Vagina (tissue), 2 donors: ENCODE measurements at places on chromosomes 3 and 15. TPM values are rescaled to one million over a fixed set of nuclear protein-coding genes. Genes with fewer than 3 reads are reported as not detected.

DNA sequence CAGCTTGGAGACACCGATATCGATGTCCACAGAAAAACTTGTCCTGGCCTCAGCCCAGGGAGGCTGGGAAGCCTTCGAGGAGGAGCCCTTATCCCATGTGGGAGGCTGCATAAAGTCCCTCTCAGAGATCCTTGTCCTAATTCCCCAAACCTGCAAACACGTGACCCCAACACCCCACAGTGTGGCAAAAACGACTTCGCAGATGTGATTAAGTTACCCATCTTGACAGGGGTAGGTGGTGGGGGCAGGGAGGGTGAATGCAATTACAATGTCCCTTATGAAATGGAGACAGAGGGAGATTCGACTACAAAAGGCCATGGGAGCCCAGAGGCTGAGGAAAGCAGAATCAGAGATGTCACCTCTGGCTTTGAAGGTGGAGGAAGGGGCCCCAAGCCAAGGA, 2.3 kb upstream of the TLR9 start:
- no peak overlapping the region for H3K27ac ChIP-seq
- H3K4me1 ChIP-seq, result peaks cover 15% of the 10 kb centered on the region
- DNase-seq, result no peak
- H3K4me3 ChIP-seq, result no peak overlapping the region

Gene DNAJC13
- 26.5 TPM for total RNA-seq

Gene NR2E3
- 0.98 TPM for total RNA-seq

DNA sequence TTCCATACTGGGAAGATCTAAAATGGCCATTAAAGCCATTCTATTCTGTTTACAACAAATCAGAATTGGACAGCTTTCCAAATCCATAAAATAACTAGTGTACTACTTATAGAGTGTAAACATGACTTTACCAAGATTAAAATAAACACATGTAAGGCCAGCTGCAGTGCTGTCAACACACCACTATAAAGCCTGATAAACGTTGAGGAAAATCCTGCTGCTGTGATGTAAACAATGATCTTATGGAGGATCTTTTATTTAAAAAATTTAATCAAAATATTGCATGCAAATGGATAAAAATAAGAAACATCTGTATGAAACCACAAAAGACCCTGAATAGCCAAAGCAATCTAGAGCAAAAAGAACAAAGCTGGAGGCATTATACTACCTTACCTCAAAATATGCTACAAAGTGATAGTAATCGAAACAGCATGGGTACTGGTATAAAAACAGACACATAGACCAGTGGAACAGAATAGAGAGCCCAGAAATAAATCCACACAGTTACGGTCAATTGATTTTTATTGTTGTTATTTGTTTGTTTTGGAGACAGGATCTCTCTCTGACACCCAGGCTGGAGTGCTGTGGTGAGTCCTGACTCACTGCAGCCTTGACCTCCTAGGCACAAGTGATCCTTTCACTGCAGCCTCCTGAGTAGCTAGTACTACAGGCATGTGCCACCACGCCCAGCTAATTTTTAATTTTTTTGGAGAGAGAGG, 428.8 kb upstream of the C2CD4B start:
- H3K36me3 ChIP-seq, result no peaks in the 10 kb centered on the region
- no peak overlapping the region for H3K27ac ChIP-seq
- no peaks in the 10 kb centered on the region for H3K27me3 ChIP-seq
- H3K4me1 ChIP-seq, result no peaks in the 10 kb centered on the region
- H3K4me3 ChIP-seq, result no peak overlapping the region

Gene ZDHHC23
- total RNA-seq, result 5.4 TPM

DNA sequence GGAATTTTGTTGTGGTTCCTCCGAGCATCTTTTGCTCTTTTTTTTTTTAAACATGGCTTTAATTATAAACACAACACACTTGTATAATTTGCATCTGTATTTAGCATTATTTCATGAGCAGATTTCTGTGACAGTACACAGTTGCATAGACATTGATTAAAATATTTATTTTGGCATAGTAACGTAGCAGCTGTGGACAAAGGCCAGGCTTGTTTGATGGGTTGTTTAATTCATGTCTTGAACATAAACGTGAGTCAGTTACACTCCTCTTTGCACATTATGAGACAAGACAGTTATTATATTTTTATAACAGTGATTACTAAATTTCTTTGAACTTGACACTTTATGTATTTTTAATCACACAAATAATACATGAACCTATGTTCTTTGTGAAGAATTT, 182.5 kb downstream of the CACNA2D3 start:
- H3K4me3 ChIP-seq, result no peak overlapping the region
- no peak for DNase-seq
- no peaks in the 10 kb centered on the region for H3K36me3 ChIP-seq
- H3K27ac ChIP-seq, result no peak overlapping the region
- H3K4me1 ChIP-seq, result no peaks in the 10 kb centered on the region

GRCh38 chr3:56415652-56416051, 52.6 kb downstream of the ERC2 start:
- H3K4me1 ChIP-seq, result no peaks in the 10 kb centered on the region
- no peak overlapping the region for H3K27ac ChIP-seq
- no peak for DNase-seq
- no peaks in the 10 kb centered on the region for H3K27me3 ChIP-seq

- H3K4me3 ChIP-seq, result no peak overlapping the region
- no peaks in the 10 kb centered on the region for H3K27me3 ChIP-seq
- peak overlapping the region; percentile 71 for H3K27ac ChIP-seq
- DNase-seq, result peak; percentile 95
These were observed 21.6 kb downstream of the ANAPC13 start for GRCh38 chr3:134464064-134464688.

DNA sequence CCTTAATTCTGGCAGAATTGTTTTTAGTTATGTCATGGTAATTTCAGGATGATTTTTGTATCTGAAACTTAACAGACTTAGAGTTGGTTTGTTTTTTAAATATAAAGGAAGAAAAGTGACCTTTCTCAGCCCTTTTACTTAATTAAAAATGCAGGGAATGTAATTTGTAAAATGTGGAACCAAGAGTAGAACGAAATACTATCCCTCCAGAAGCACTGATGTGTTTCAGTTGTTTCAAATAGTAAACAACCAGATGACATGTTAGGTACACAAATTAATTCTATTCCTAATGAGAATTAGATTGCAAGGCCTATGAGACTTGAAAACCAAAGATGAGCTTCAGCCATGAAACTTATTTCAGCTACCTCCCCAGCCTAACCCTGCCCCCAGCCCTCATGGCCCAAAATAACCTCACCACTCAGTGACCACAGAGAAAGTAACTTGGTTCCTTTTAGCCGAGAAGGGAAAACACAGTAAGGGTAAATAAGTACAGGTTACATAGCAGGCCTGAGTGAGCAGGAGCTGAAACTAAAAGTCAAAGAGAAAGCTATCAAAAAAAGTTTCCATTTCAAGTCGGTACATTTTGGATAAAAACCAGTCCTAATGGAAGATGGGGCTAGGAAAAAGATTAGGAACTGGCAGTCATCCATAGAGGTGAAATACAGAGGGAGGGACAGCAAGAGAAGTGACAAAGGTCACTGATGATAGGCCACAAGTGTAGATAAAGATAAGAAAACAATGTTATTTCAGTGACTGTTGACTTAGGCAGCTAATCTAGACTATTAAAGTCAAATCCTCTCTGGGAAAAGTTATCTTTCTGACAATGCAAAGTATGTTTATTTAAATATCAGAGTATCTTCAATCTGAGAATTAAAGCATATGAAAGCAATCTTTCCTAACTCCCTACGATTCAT, 23.2 kb downstream of the SENP8 start:
- H3K36me3 ChIP-seq, result peaks cover 4% of the 10 kb centered on the region
- no peaks in the 10 kb centered on the region for H3K27me3 ChIP-seq
- DNase-seq, result no peak
- no peak overlapping the region for H3K4me3 ChIP-seq

Gene ACP3
- total RNA-seq, result 12.3 TPM

- H3K4me3 ChIP-seq, result no peak overlapping the region
- no peaks in the 10 kb centered on the region for H3K4me1 ChIP-seq
- no peaks in the 10 kb centered on the region for H3K27me3 ChIP-seq
- H3K36me3 ChIP-seq, result no peaks in the 10 kb centered on the region
These were observed 27.7 kb downstream of the ABHD17C start for GRCh38 chr15:80722811-80723210.

Gene LAMB2
- 526 TPM for total RNA-seq

GRCh38 chr15:49987198-49987785, 131.7 kb downstream of the ATP8B4 start:
- peak overlapping the region; percentile 31 for H3K27ac ChIP-seq
- peaks cover 26% of the 10 kb centered on the region for H3K4me1 ChIP-seq
- no peak for DNase-seq
- no peaks in the 10 kb centered on the region for H3K27me3 ChIP-seq
- H3K4me3 ChIP-seq, result no peak overlapping the region

DNA sequence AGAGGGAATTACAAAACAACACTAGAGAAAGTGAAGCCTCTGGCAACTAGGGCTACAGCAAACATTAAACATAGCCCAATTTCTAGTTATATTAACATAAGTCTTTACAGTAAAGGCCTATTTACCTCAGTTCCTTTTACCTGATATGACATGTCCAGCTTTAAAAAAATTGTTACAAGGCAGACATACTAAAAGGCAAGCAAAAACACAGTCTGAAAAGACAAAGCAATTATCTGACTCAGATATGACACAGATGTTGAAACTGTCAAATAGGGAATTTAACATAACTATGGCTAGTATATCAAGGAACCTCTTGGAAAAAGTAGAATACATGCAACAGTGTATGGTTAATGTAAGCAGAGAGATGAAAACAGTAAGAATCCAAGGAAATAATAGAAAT, 238.6 kb downstream of the RAP2B start:
- peaks cover 15% of the 10 kb centered on the region for H3K4me1 ChIP-seq
- no peaks in the 10 kb centered on the region for H3K36me3 ChIP-seq
- no peak overlapping the region for H3K4me3 ChIP-seq
- no peak overlapping the region for H3K27ac ChIP-seq

- H3K4me1 ChIP-seq, result peaks cover 35% of the 10 kb centered on the region
- no peak overlapping the region for H3K27ac ChIP-seq
- no peaks in the 10 kb centered on the region for H3K36me3 ChIP-seq
- no peak for DNase-seq
- H3K4me3 ChIP-seq, result no peak overlapping the region
- H3K27me3 ChIP-seq, result no peaks in the 10 kb centered on the region
These were observed 445.0 kb upstream of the PROK2 start for GRCh38 chr3:72229952-72230351.
